ENCODE measurements at places on chromosomes 1 and 21. TPM values are rescaled to one million over a fixed set of nuclear protein-coding genes. Genes with fewer than 3 reads are reported as not detected.

Gene S100A3
- total RNA-seq, result not detected

Gene PTPN14
- total RNA-seq, result 0.89 TPM

Gene SYT14
- not detected for total RNA-seq

Gene NR1I3
- not detected for total RNA-seq

Gene ICOSLG
- 6.4 TPM for total RNA-seq

Gene S100A7A
- total RNA-seq, result not detected

Gene OR14K1
- not detected for total RNA-seq

Gene BOLA1
- 23.1 TPM for total RNA-seq

Gene CEPT1
- total RNA-seq, result 31.3 TPM

Gene L1TD1
- total RNA-seq, result not detected

Gene TINAGL1
- total RNA-seq, result not detected

Gene SLC2A5
- 0.87 TPM for total RNA-seq

Gene BTG2
- 91.3 TPM for total RNA-seq

Gene APOBEC4
- not detected for total RNA-seq

Gene AMY2B
- 14.6 TPM for total RNA-seq

Gene USP48
- 107 TPM for total RNA-seq

Gene GIPC2
- 0.50 TPM for total RNA-seq

Gene CAPN9
- not detected for total RNA-seq

Gene TNFRSF25
- 132 TPM for total RNA-seq

Gene AIM2
- 47.2 TPM for total RNA-seq

Gene WNT9A
- total RNA-seq, result 0.24 TPM

Gene UCHL5
- 45.2 TPM for total RNA-seq

Gene ETNK2
- total RNA-seq, result 0.35 TPM

Gene NBPF20
- 2.9 TPM for total RNA-seq

Gene CELA2A
- total RNA-seq, result not detected

Gene NR5A2
- not detected for total RNA-seq

Gene TSPAN2
- 2.5 TPM for total RNA-seq

Gene ANGPTL7
- total RNA-seq, result not detected

Gene GLIS1
- total RNA-seq, result not detected

Gene STXBP3
- 41.0 TPM for total RNA-seq

Gene LRRC7
- total RNA-seq, result not detected

Gene RXFP4
- total RNA-seq, result not detected

Gene TSSK3
- total RNA-seq, result 0.61 TPM

Gene CBR1
- total RNA-seq, result 21.8 TPM

Measured in activated T-helper 17 cell treated with anti-CD3 and anti-CD28 coated beads, Interleukin-2, amount 50 U/mL, for 72 hours (primary cell).